ENCODE measurements at places on chromosomes 5 and 9.

DNA sequence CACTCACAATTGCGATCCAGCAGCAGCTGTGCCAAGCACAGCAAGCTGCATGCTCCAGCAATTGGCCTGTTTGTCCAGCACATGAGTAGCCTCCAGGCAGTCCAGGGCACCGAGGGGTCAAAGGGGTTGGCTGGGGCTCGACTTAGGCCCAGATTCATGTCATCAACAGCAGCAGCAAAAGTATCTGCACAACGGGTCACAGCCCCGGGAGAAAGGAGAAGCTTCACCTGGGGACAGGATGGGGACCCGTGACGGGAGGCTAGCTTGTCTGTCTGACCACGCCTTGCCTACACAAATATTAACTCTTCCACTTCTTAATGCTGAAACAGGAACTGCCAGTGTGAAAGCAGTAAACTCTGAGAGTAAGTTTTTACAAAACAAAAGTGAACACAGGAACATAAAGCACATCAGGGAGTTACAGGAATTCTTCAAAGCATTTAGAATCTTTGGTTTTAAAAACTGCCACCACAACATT, 191.2 kb downstream of the PIK3R1 start:
- DNase-seq: no peak

GRCh38 chr5:58286741-58287140, 173.1 kb downstream of the PLK2 start:
- no peak for DNase-seq

GRCh38 chr9:87872079-87872624, 10.5 kb upstream of the SPATA31E1 start:
- no peak for DNase-seq

GRCh38 chr5:122561209-122561608, 213.7 kb upstream of the SNX2 start:
- no peak for DNase-seq

DNA sequence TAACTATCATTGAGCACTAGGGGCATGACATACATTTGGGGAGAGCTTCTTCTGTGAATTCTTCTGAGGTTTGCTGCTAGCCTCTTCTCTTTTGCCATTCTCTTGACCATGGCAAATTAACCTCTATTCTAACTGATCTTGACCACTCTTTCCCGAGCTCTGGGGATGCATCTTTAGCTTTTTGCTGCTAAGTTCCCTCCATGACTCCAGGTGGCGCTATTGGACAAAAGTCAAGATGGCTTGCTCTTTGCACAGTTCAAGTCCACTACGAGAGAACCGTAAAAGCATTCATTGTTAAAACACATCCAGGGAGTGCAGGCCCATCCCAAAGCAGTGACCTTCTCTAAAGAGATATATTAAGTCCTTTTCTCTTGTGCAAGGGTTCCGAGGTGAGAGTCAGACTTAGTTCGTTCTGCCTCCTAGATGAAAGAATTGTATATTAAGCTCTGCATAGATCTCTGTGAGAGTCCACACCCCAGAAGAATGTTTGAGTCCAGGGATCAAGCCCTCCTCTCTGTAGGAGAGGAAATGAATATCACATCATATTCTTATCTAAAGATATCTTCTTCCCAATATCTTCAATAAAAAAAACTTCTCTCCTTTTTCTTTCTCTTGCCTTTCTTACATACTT, 1152.9 kb upstream of the CDH6 start:
- DNase-seq: peak; percentile 95

GRCh38 chr9:25648116-25648515, 30.1 kb downstream of the TUSC1 start:
- no peak for DNase-seq

- no peak for DNase-seq
Observed at GRCh38 chr5:147479949-147480348, 29.9 kb downstream of the DPYSL3 start.

- DNase-seq: no peak
Observed at GRCh38 chr5:103512500-103512899, 50.1 kb downstream of the NUDT12 start.

Data from SHP77 treated with DMSO at 0.1 percent for 48 hours (cell line).